ENCODE measurements at places on chromosomes 7 and 10. TPM values are rescaled to one million over a fixed set of nuclear protein-coding genes. Genes with fewer than 3 reads are reported as not detected.

The LOXL4 gene
- total RNA-seq, result 5.1 TPM

The C10orf95 gene
- total RNA-seq, result 0.52 TPM

The CROT gene
- total RNA-seq, result 16.1 TPM

The ENO4 gene
- 1.9 TPM for total RNA-seq

The ZNF783 gene
- 17.0 TPM for total RNA-seq

The NODAL gene
- total RNA-seq, result not detected

The ZNF365 gene
- 1.2 TPM for total RNA-seq

The ASB10 gene
- total RNA-seq, result not detected

The PRXL2A gene
- 51.0 TPM for total RNA-seq

The AVL9 gene
- 25.0 TPM for total RNA-seq

The PRSS2 gene
- 1.4 TPM for total RNA-seq

The TRPV5 gene
- not detected for total RNA-seq

The HECW1 gene
- 2.0 TPM for total RNA-seq

The MARVELD1 gene
- total RNA-seq, result 16.3 TPM

The APBB1IP gene
- total RNA-seq, result 4.2 TPM

The TMEM26 gene
- total RNA-seq, result 2.9 TPM

The PRRT4 gene
- 0.58 TPM for total RNA-seq

The TAS2R41 gene
- not detected for total RNA-seq

The TRIM74 gene
- total RNA-seq, result 0.74 TPM
